ENCODE measurements at places on chromosomes 6 and 20.
A peak's percentile ranks its signal among the peaks of the same experiment; 100 is the strongest.

DNA sequence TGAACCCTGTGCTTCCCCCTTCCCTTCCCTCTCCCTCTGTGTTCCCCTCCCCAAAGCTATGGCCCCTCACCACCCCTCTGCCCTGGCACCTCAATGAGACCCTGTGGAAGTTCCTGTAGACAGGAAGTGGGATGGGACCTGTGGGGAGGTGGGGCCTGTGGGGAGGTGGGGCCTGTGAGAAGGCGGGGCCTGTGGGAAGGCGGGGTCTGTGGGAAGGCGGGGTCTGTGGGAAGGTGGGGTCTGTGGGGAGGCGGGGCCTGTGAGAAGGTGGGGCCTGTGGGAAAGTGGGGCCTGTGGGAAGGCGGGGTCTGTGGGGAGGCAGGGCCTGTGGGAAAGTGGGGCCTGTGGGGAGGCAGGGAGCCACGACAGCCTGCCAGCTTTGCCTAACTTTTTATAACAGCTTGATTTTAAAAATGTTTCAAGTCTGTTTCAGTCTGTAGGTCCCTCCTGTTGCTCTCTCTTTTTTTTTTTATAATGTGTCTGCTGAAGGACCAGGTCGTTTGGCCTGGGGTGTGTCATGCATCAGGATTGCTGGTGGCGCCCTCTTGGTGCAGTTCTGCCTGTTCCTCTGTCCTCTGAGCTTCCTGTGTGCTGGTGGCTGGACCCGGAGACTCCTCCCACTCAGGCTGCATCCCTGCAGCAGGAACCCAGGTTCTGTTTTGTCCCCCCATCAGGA lies 70.5 kb upstream of the SLCO4A1 start:
- peaks cover 18% of the 10 kb centered on the region for H3K27me3 ChIP-seq
- no peak overlapping the region for H3K27ac ChIP-seq
- no peaks in the 10 kb centered on the region for H3K4me1 ChIP-seq
- no peak overlapping the region for H3K4me3 ChIP-seq
- peak; percentile 54 for DNase-seq
- H3K36me3 ChIP-seq = no peaks in the 10 kb centered on the region

- no peaks in the 10 kb centered on the region for H3K36me3 ChIP-seq
- no peak overlapping the region for H3K27ac ChIP-seq
- H3K27me3 ChIP-seq = peaks cover 18% of the 10 kb centered on the region
- no peak overlapping the region for H3K4me3 ChIP-seq
- no peak for DNase-seq
Measured at GRCh38 chr20:43385914-43386313, 71.8 kb upstream of the SRSF6 start.

DNA sequence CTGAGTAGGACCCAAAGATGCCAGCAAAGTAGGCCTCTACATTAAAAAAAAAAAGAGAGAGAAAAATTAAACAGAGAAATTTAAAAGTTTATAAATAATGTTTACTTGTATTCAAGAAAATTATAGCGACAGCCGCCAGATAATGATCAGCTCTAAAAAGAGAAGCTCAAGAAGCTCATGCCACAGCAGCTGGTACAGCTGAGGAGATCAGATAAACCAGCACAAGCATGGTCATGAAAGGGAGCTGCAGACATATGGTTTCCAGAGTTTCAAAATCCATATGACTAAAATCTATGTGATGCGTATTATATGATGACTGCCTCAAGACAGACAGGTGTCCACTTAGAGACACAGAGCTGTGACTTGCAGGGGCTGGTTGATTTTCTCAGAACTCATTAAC lies 13.6 kb upstream of the HLA-C start:
- no peak for DNase-seq
- no peaks in the 10 kb centered on the region for H3K36me3 ChIP-seq
- no peak overlapping the region for H3K4me3 ChIP-seq
- no peaks in the 10 kb centered on the region for H3K4me1 ChIP-seq

- peak within 1 kb of the TSS; percentile 60 for H3K4me3 ChIP-seq
- peaks cover 47% of the 10 kb centered on the region for H3K4me1 ChIP-seq
- DNase-seq = peak; percentile 70
- no peaks in the 10 kb centered on the region for H3K36me3 ChIP-seq
Measured at GRCh38 chr6:1609648-1610496, at the start of gene FOXC1. Gene FOXC1 (plus strand): TSS chr6:1609915. CDS start chr6:1610446, 531 bp downstream.

DNA sequence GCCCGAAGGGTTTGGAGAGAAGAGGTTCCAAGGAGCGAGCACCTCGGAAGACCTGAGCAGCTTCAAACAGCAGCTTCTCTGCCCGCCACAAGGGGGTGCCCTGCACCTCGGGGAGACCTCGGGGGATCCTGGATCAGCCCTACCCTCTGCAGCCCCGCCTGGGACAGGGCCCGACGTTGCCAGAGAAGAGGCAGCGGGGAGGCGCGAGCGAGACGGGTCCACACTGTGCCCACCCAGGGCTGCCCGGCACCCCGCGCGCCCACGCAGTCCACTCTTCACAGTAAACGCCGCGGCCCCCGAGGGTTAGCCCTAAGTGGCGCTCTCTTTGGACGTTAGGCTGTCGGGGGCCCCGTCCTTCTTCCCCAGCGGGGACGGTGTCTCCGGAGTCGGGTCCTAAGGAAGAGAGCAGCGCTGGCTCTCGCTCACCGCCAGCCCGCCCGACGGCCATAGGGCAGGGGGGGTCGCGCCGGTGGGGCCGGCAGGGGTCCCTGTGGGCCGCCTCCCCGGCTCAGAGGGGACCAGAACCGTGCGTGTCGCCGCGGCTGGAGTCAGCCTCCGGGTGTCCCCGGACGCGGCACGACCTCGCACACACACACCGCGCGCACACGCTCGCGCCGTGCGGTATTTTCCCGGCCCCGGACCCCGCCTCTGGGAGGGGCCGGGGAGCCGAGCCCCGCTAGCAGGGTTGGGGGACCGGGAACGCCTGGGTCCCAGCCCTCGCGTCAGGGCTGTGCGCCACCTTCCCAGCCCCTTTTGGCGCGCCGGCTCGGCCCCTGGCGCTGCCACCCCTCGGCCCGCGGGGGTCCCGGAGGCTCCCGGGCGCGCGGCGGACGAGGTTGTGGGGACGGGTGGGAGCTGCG lies 929 bp downstream of the CDH22 start:
- H3K4me1 ChIP-seq = peaks cover 8% of the 10 kb centered on the region
- DNase-seq = peak; percentile 87
- peaks cover 61% of the 10 kb centered on the region for H3K27me3 ChIP-seq
- H3K36me3 ChIP-seq = no peaks in the 10 kb centered on the region
- no peak overlapping the region for H3K4me3 ChIP-seq
- H3K27ac ChIP-seq = no peak overlapping the region

- H3K4me3 ChIP-seq = peak overlapping the region; percentile 26
- peaks cover 15% of the 10 kb centered on the region for H3K36me3 ChIP-seq
- H3K27ac ChIP-seq = peak overlapping the region; percentile 30
- DNase-seq = peak; percentile 82
Measured at GRCh38 chr20:62159839-62160238, 16.3 kb downstream of the SS18L1 start.

GRCh38 chr20:63700199-63701050 lies 4.0 kb downstream of the TNFRSF6B start:
- no peaks in the 10 kb centered on the region for H3K27me3 ChIP-seq
- H3K36me3 ChIP-seq = peaks cover 7% of the 10 kb centered on the region
- peak overlapping the region; percentile 42 for H3K27ac ChIP-seq
- H3K4me3 ChIP-seq = no peak overlapping the region
- DNase-seq = peak; percentile 8

- H3K4me1 ChIP-seq = peaks cover 7% of the 10 kb centered on the region
- H3K36me3 ChIP-seq = peaks cover 3% of the 10 kb centered on the region
- H3K27ac ChIP-seq = no peak overlapping the region
- peaks cover 3% of the 10 kb centered on the region for H3K27me3 ChIP-seq
- DNase-seq = no peak
Measured at GRCh38 chr6:156563714-156564113, 213.5 kb upstream of the ARID1B start.

DNA sequence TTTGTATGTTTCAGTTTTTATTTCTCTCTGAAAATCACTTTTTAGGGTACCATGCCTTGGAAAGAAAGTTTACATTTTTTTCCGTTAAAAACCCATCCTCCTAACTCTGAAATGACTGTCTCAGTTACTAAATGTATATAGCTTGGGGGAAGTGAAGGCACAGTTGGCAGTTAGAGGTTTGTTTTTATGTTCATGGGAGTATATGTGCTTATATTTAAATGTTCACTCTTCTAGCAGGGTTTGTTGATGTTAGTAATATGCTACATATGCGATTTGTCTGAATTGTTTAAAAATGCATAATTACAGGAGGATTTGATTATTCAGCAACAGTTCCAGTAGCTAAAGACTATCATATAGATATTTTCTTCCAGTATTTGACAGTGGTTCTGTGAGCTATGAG lies 31.1 kb downstream of the CDKAL1 start:
- H3K27me3 ChIP-seq = no peaks in the 10 kb centered on the region
- H3K4me3 ChIP-seq = no peak overlapping the region
- DNase-seq = no peak
- peaks cover 11% of the 10 kb centered on the region for H3K4me1 ChIP-seq
- H3K36me3 ChIP-seq = peaks cover 7% of the 10 kb centered on the region

DNA sequence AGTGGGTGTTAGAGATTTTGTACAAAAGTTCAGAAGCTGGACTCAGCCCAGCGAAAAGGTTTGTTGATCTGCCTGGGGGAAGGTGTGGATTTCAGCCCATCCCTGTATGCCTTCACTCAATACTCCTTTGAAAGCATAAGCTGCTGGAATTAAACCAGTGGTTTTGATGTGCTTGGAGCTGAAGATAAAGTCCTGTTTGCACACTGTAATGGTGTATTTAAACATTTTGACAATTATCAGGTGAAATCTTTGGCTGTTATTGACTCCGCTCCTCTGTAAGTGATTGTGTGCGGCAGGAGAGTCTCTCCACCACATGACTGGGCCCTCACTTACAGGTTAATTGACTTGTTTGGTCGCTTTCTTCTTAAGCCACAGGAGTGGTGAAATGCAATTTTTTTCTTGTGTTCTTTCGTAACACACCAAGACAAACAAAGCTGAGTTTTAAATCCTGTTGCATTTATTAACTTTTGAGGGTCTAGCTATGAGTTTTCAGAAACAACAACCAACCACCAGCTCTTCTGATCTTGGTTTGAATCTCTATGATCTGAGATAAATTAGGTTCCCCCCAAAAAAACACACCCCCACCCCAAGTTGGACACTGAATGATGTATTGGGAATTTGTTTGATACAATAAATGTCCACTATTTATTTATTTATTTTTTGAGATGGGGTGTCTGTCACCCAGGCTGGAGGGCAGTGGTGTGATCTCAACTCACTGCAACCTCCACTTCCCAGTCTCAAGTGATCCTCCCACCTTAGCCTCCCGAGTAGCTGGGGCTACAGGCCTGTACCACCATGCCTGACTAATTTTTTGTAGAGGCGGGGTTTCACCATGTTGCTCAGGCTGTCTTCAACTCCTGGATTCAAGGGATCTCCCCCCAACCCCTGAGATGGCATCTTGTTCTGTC lies 46.3 kb upstream of the NCOA3 start:
- no peak overlapping the region for H3K4me3 ChIP-seq
- peaks cover 41% of the 10 kb centered on the region for H3K4me1 ChIP-seq
- no peaks in the 10 kb centered on the region for H3K36me3 ChIP-seq
- DNase-seq = no peak

GRCh38 chr20:37943501-37944455 lies 40.9 kb downstream of the VSTM2L start:
- no peak for DNase-seq
- no peak overlapping the region for H3K27ac ChIP-seq
- H3K4me3 ChIP-seq = no peak overlapping the region
- H3K4me1 ChIP-seq = no peaks in the 10 kb centered on the region
- H3K27me3 ChIP-seq = peaks cover 2% of the 10 kb centered on the region
- H3K36me3 ChIP-seq = no peaks in the 10 kb centered on the region

- no peak overlapping the region for H3K27ac ChIP-seq
- H3K4me1 ChIP-seq = no peaks in the 10 kb centered on the region
- no peaks in the 10 kb centered on the region for H3K36me3 ChIP-seq
- DNase-seq = no peak
Measured at GRCh38 chr6:122663981-122664380, 53.8 kb downstream of the PKIB start.

DNA sequence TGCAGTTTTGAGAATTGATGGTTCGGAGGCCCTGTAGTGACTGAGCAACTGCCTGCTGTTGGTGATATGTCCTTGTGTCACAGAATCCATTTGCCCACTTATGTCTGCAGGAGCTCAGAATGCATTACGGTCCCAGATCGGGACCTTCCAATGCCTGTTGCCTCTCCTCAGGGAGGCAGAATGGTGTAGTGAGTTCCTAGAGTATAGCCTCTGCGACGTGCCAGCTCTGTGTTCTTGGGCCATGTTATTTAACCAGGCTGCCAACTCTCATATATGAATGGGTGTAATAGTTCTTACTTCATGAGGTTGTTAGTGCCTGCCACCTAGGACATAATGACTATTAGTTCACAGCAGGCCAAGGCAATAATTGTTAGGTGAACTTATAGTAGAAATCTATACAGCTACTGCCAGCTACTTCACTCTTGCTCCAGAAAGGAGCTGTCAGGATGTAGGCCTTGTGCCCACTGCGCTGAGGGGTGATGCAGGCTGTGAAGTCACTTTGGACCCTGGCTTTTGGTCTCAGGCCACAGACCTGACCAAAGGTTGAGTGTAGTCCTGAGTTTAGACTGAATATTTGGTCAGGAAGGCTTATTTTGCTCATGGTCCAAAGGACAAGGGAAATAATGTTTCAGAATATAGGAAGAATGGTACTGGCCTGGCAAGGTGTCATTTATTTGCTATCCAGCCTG lies 82.1 kb downstream of the ASXL1 start:
- DNase-seq = peak; percentile 4
- H3K27me3 ChIP-seq = no peaks in the 10 kb centered on the region
- no peak overlapping the region for H3K4me3 ChIP-seq
- H3K27ac ChIP-seq = peak overlapping the region; percentile 33
- peaks cover 25% of the 10 kb centered on the region for H3K4me1 ChIP-seq

DNA sequence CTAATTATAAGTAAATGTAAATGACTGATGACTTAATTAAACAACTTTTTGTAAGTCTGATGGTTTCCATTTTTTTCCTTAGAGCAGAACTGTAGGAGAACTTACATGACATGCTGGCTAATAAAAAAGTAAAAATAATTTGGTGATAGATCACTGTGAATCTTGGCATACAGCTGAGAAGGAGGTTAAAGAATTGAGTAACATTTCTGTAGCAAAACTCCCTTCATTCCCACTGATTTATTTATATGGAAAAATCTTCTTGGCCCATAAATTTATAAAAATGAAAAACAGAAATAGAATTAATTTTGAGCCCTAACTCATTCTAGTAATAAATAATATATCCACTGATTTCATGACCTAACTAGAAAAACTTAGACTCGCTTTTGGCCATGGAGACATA lies 48.1 kb downstream of the SLC22A3 start:
- H3K27ac ChIP-seq = no peak overlapping the region
- no peaks in the 10 kb centered on the region for H3K36me3 ChIP-seq
- DNase-seq = no peak
- H3K27me3 ChIP-seq = peaks cover 15% of the 10 kb centered on the region
- peaks cover 7% of the 10 kb centered on the region for H3K4me1 ChIP-seq
- H3K4me3 ChIP-seq = no peak overlapping the region
